ENCODE measurements at places on chromosomes 1 and 21. TPM values are rescaled to one million over a fixed set of nuclear protein-coding genes. Genes with fewer than 3 reads are reported as not detected.

MPZ gene
- total RNA-seq: 4.8 TPM

TPM3 gene
- total RNA-seq: 319 TPM

GRCh38 chr21:16770266-16770665 is 742.6 kb upstream of the CXADR start:
- no peaks in the 10 kb centered on the region for H3K4me1 ChIP-seq
- no peak overlapping the region for H3K4me3 ChIP-seq
- H3K27me3 ChIP-seq: no peaks in the 10 kb centered on the region
- H3K36me3 ChIP-seq: no peaks in the 10 kb centered on the region
- no peak overlapping the region for H3K27ac ChIP-seq

GRCh38 chr1:195376190-195376589 is 1232.0 kb downstream of the KCNT2 start:
- H3K27me3 ChIP-seq: no peaks in the 10 kb centered on the region
- no peak for DNase-seq
- no peaks in the 10 kb centered on the region for H3K4me1 ChIP-seq
- H3K27ac ChIP-seq: no peak overlapping the region
- no peaks in the 10 kb centered on the region for H3K36me3 ChIP-seq

KLHDC9 gene
- 7.4 TPM for total RNA-seq

DNA sequence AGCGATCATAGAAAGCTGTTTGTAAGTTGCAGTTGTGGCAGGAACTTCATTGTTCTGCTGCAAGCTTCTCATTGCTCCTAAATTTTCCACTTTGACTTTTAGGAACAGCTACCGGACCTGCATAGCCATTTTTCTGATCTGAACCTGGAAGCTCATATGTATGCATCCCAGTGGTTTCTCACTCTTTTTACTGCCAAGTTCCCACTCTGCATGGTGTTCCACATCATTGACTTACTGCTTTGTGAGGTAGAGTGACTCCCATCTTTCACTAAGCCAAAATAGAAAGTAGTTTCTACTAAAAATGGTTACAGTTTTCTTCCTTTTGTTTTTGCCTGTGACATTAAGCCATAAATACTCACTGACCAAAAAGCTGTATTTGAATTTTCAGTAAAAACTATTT is 254.2 kb downstream of the GPR52 start:
- no peaks in the 10 kb centered on the region for H3K36me3 ChIP-seq
- H3K27me3 ChIP-seq: no peaks in the 10 kb centered on the region
- H3K4me3 ChIP-seq: no peak overlapping the region
- DNase-seq: no peak
- H3K4me1 ChIP-seq: no peaks in the 10 kb centered on the region

DNA sequence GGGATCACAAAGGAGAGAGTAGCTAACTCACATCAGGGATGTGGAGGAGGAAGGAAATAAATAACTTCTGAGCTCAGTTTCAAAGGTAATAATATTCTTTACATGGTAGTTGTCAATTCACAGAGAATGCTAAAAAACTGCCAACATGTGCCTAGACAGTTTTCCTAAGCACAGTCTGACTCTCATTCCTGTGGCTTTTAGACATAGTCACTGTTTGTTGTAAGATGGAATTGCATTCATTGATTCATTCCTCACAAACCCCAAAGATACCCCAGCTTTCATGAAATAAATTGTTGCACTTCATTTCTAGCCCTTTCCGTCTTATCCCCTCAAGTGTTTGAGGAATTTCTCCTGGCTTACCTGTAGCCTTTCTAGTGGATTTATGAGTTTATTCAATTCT is 263.9 kb downstream of the NTNG1 start:
- no peak overlapping the region for H3K27ac ChIP-seq
- no peaks in the 10 kb centered on the region for H3K27me3 ChIP-seq
- no peak for DNase-seq

DNA sequence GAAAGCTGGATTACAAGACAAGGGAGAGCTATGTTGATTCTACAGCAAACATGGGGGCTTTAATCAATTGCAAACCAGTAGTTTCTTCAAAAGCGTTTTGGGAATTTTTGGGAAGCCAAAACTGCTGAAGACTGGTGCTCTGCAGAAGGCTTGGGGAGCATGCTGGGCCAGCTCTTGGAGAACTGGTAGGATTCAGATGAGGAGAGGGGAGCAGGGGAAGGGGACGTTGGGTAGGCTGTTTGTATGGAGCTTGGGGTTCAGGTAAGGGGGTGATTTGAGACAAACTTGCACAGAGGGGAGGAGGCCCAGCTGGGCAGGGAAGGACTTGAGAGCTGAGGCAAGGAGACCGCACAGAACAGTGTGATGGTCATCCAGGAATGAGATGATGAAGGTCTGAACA is 2.6 kb upstream of the MYOG start:
- H3K4me3 ChIP-seq: no peak overlapping the region
- H3K27me3 ChIP-seq: no peaks in the 10 kb centered on the region
- DNase-seq: no peak
- H3K36me3 ChIP-seq: no peaks in the 10 kb centered on the region

SIK1 gene
- 77.3 TPM for total RNA-seq

DNA sequence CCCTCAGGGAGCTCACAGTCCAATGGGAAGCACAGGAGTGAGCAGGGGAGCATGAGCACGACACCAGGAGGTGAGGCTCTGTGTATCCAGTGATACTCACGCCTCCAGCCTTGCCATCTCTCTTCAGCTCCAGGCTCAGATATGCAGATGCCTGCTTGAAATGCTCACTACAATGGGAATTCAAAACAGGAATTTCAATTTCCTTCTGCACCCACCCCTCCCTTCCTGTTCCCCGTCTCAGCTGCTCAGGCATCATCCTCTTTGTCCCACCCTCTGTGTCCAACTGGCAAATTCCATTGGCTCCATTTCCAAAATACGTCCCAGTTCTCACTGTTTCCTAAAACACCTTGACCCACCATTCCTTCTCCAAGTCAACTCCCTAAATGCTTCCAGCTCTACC is 58.9 kb downstream of the FBXO2 start:
- DNase-seq: no peak
- H3K27ac ChIP-seq: no peak overlapping the region
- no peaks in the 10 kb centered on the region for H3K36me3 ChIP-seq
- H3K4me1 ChIP-seq: peaks cover 8% of the 10 kb centered on the region
- H3K4me3 ChIP-seq: no peak overlapping the region

GRCh38 chr1:78743626-78744025 is 94.0 kb downstream of the IFI44 start:
- H3K27me3 ChIP-seq: no peaks in the 10 kb centered on the region
- H3K27ac ChIP-seq: no peak overlapping the region
- no peaks in the 10 kb centered on the region for H3K4me1 ChIP-seq
- H3K4me3 ChIP-seq: no peak overlapping the region
- no peak for DNase-seq

DNA sequence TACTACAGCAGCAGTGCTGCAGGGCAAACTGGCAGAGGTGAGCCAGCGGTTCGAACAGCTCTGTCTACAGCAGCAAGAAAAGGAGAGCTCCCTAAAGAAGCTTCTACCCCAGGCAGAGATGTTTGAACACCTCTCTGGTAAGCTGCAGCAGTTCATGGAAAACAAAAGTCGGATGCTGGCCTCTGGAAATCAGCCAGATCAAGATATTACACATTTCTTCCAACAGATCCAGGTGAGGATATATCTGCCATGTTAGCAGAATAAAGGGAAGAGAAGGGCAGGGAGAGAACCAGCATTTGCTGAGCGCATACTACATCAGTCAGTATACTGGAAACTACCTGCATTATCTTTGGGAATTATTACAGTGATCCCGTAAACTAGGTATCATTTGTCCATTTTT is 130.0 kb upstream of the BMP8A start:
- H3K36me3 ChIP-seq: peaks cover 49% of the 10 kb centered on the region
- H3K4me1 ChIP-seq: peaks cover 12% of the 10 kb centered on the region
- no peak for DNase-seq
- no peaks in the 10 kb centered on the region for H3K27me3 ChIP-seq

TMEM82 gene
- total RNA-seq: not detected

DNA sequence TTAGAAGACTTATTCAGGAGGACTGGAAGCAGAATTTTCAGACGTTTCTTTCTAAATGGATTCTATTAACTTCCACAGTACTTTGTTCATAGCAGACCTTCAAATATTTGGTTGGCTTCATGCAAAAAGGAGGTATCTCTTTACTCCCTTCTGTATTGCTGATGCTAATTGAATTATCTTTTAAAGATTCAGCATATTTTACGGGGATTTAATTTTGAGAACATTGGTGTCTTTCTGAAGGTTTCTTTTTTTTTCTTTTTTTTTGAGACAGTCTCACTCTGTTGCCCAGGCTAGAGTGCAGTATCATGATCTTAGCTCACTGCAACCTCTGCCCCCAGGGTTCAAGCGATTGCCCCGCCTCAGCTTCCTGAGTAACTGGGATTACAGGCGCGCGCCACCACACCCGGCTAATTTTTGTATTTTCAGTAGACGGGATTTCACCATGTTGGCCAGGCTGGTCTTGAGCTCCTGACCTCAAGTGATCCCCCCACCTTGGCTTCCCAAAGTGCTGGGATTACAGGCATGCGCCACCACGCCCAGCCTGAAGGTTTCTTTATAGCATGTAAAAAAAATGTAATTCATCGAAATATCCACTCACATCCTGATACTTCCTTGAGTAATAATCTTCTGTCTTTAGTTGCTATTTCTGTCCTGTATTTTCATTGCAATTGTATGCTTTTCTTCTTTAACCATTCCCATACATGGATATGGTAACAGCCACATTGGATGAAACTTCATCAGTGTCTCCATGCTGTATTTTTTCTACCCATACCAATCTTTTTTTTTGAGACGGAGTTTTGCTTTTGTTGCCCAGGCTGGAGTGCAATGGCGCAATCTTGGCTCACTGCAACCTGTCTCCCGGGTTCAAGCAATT is 14.5 kb downstream of the CNST start:
- H3K4me1 ChIP-seq: peaks cover 68% of the 10 kb centered on the region
- H3K4me3 ChIP-seq: no peak overlapping the region
- H3K36me3 ChIP-seq: peaks cover 4% of the 10 kb centered on the region
- no peak for DNase-seq

TLR5 gene
- total RNA-seq: 15.7 TPM

DNA sequence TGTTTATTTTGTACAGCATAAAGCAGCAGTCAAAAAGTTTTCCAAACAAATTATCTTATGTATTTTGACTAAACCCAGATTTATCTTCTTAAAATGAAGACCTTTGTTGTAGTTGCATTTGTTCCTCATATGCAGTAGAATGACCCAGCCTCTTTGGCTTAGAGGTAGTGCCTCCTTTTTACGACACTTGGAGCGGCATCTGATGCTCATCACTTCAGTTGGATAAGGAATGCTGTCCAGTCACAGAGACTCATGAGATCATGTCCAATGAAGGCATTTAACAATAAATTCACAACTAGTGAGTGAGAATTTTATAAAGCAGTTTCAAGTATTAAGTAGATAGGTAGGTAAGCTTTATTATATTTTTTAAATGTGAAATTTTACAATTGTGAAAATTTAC is 35.2 kb downstream of the PTPRC start:
- DNase-seq: no peak
- H3K27me3 ChIP-seq: no peaks in the 10 kb centered on the region
- no peaks in the 10 kb centered on the region for H3K36me3 ChIP-seq
- H3K4me3 ChIP-seq: no peak overlapping the region
- no peak overlapping the region for H3K27ac ChIP-seq
